Stromal cell of bone marrow (primary cell): ENCODE measurements at places on chromosomes 5 and 9.

DNA sequence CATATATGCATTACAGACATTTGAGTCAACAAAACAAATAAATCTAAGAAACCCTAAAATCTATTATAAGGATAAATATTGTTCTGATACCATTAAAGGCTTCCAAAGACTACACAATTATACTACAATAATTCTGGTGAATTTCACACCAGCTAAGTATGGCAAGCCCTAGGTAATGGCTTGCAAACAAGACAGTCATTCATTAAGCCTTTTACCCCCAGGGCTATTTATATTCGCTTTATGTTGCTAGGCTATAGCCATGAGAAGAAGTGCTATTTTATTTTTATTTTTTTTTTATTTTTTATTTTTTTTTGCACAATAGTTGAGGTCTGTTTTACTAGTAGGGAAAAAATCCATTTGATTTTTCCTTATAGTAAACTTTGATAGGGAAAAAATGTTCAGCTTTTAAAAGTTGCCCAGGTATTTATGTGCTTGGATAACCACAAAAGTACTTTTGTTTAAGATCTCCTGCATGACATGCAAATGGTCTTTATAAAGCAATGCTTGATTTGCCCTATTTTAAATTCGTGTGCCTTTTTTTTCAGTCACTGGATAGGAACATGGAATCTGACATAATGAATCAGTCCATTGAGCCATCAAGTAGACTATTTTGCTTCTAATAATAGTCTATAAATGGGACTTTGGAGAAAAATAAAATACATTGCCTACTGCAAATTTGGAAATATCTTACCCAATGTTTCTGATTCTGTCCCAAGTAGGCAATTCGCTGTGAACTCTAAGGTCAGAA, 946.3 kb upstream of the COX7C start:
- no peak for DNase-seq

GRCh38 chr9:3331801-3332200, 194.0 kb downstream of the RFX3 start:
- no peak for DNase-seq

- DNase-seq: no peak
Measured at GRCh38 chr5:130893006-130893405, 272.1 kb downstream of the HINT1 start.

GRCh38 chr5:135012951-135013391, 21.1 kb downstream of the PITX1 start:
- no peak for DNase-seq

GRCh38 chr9:134065612-134066419, 2.0 kb downstream of the BRD3 start:
- peak; percentile 31 for DNase-seq

DNA sequence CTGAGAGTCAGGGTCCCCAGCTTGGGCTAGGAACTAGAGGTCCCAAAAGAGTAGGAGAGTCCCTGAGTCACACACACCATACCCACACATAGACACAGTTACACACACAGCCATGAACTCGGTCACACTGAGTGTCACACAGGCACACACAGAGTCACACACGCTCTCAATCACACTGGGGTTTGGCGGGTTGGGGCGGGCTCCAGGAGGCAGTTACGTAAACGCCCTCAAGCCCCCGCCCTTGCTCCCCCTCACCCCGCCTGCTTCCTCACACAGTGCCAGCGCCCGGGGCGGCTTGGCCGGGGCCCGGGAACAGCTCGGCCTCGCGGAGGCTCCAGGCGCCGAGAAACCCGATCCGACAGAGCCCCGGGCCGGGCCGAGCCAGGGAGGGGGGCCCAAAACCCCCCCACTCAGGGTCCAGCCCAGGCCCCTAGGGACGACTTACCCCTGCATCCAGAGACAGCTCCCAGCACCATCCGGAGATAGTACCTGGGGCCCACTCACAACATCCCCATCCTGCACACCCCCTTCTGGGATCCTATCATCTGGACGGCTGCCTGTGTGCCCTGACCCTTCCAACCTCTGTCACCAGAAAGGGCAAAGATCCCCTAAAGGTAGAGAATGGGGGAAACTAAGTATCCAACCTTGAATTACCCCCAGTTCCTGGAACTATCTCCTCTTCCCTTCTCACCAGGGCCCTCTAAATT, 3.5 kb upstream of the CNTFR start:
- DNase-seq: no peak

DNA sequence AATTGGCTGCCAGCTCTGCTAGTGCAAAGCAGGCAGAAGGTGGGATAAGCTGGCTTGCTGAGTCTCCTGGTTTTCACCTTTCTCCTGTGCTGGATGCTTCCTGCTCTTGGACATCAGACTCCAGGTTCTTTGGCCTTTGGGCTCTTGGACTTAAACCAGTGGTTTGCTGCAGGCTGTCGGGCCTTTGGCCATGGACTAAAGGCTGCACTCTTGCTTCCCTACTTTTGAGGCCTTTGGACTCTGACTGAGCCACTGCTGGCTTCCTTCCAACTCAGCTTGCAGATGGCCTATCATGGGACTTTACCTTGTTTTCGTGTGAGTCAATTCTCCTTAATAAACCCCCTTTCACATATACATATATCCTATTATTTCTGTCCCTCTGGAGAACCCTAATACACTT, 1293.9 kb upstream of the CDH6 start:
- DNase-seq: no peak

DNA sequence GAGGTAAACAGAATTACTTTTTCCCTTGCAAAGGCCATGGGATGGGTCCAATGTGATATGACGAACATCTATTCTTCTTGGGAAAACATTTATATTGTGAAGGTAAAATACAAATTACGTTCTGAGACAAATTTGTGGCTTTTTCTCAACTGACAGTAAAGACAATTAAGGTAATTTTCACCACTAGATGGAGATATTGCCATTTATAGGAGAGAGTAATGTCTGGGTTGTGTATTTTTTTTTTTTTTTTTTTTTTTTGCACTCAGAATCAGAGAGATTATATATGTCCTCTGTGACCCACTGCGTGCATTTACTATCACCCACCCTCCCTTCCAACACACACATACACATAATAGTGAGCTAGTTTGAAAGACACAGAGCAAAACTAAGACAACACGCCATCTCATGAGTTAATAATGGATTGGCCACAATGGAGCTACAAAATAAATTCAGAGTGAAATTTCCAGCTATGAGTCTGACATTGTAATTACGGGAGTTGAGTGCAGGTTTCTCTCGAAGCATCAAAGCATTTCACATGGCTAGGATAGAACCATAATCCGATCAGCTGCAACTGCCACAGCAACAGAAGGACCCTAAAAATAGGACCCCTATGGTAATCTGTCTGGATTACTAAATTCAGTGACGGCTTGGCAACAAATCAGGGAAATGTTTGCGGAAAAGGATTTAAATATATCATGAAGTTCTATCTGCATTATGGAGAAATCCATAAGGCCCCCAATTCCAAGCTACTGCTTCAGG, 49.2 kb downstream of the ANXA1 start:
- DNase-seq: no peak

DNA sequence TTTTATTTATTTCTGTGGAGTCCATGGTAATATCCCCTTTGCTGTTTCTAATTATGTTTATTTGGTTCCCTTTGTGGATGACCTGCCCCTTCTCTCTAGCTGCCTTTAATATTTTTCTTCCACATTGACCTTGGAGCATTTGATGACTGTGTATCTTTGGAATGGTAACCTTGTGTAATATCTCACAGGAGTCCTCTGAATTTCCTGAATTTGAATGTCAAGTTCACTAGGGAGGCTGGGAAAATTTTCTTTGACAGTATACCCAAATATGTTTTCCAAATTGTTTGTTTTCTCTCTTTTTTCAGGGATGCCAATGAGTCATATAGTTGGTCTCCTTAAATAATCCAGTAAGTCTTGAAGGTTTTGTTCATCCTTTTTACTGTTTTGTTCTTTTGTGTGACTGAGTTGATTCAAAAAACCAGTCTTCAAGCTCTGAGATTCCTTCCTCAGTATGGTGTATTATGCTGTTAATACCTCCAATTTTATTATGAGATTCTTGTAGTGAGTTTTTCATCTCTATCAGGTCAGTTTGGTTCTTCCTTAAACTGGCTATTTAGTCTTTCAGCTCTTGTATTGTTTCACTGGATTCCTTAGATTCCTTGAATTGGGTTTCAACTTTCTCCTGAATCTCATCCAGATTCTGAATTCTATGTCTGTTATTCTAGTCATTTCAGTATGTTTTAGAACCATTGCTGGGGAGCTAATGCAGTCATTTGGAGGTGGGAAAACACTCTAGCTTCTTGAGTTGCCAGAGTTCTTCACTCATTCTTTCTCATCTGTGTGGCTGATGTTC, 349.0 kb upstream of the TARS1 start:
- peak; percentile 49 for DNase-seq

DNA sequence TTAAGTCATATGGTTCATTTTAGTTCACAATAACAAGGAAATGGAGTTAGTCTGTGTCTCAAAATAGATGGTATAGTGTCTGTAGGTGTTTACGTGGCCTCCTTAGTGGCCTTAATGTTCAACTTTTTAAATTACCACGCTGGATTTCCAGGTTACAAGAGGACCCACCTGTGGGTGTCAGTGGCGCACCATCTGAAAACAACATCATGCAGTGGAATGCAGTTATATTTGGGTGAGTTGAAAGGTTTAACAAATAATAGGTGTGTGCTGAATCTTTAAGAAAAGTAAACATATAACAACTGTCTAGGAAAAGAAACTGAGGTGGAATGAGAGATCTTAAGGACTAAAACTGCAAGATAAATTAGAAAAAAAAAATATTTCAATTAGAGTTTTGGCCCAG, 2.9 kb downstream of the UBE2B start:
- DNase-seq: no peak
